ENCODE measurements at places on chromosomes 1 and 21.

DNA sequence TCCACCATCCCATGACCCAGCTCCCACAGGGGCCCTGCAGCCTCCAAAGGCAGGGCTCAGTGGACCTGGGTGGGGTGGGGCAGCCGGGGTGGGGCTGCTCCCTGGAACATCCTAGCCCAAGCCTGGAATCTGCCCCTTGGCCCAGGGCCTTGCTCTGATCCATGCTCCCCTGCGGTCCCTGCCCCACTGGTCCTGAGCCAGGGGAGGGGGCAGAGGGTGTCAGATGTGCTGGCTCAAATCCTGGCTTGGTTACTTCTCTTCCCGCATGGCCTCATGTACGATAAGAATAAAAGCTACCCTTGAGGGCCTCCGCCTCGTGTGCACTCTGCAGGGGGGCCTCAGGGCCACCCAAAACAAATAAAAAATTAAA, 819 bp downstream of the SLC25A34 start:
- DNase-seq: no peak

DNA sequence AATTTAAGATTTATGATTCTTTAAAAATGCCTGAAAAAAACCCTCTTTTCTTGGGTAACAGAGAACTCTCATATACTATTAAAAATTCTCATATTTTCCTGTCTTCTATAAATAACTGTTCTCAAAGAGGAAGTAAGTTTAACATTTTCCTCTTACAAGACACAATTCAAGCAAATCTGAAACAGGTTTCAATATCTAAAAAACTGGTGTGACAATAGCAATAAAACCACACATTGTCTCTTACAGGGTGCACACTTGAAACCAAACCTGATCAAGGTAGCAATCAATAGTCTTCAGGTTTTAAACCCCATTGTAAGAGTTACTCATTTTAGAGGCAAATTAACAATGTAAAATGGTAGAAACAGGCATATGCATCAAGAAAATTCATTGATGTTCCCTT, 28.0 kb downstream of the FUBP1 start:
- DNase-seq: no peak

GRCh38 chr1:63936276-63936675, 162.5 kb downstream of the ROR1 start:
- no peak for DNase-seq

DNA sequence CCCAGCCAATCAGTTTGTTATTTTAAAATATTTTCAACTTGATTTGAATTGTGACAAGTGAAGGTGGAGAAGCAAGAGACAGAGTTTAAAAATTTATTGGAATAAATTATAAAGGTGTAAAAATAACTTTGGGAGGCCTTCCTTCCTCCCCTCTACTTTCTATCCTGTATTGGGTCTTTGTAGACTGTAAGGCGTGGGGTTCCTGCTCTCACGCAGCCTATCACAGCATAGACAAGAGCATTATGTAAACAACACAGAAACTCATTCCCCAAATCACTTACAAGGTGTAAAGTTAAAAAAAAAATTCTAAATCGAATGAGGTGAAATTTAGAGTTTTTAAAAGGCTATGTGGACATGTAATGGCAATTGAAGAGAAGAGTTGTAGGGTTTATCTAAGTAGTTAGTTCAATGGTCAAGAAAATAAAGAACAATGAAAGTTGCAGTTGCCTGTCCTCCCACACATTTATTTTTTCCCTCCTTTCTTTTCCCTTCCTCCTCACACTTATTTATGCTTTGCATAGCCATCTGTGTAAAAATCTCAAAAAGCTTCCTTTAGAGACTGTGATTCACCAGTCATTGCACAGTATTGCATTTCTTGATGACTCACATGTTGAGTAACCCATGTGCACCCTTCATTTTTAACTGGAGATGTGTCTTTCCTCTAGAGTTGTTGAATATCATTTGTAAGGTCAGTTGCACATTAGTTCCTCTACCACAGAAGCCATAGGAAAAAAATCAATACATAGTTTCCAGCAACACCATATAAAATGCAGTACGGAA, 242.2 kb downstream of the PTPRC start:
- DNase-seq: no peak

- no peak for DNase-seq
These were observed 534.6 kb downstream of the SMYD3 start for GRCh38 chr1:245972476-245972875.

DNA sequence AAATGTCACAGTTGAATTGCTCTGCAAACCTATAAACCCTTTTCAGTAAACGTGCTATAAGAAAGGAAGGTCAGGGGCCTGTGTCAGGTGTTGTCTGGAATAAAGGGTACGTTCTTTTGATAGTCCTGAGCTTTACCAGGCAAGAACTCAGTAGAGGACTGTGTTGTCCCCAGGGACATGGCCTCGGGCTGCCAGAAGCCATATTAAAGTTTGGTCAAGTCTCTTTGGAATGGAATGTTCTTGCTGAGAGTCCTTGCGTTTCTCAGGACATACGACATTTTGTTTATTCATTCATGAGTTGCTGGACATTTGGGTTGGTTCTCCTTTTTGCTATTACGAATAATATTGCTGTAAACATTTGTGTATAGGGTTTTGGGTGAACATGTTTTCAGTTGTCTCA, 16.8 kb downstream of the VPS13D start:
- DNase-seq: no peak

DNA sequence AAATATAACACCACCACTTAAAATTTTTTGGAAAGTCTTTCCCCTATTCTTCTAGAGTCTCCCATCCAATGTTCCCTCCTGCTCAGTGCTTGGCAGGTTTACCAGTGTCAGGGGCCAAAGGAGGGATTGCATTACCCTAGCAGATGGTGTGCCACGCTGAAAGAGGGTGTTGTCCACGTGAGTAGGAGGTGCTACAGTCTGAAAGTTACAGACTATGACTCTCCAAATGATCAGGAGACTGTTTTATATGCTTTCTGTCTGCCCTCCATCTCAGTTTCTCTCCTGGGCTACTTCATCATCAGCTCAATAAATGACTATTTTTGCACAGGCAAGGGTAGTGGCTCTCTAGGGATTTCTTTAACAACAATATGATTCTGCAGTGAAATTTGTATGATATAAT, 31.3 kb upstream of the ANGPTL7 start:
- DNase-seq: no peak

DNA sequence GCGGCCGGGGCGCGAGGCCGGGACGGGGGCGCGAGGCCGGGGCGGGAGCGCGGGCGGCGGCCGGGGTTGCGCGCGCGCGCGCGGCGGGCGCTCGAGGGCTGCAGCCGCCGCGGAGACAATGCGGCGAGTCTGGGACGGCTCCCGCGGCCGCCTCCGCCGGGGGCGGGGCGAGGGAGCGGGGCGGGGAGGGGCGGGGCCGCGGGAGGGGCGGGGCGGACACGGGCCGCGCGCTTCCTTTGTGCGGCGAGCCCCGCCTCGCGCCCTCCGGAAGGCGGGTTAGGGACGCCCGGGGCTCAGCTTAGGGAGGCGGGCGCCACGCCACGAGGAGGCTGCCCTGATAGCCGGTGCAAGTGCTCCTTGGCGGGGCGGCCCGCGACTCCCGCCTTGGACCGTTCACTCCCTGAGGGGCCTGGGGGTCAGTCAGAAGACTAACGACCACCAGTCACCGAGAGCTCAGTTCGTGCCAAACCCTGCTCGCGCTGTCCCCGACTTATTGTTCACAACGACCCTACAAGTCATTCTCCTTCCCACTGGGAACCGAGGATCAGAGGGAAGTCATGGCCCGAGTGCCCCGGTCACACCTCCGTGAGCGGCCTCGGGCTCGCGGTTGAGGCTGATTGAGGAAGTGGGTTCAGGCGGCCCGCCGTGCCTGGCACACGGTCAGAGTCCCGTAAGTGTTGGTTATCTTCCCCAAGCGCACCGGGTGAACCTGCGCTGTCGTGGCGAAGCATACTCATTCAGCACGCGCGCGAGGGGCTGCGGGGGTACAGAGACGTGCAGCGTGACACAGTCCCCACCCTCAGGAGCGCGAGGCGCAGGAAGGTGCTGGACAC, 29.1 kb upstream of the A3GALT2 start:
- DNase-seq: peak; percentile 91

GRCh38 chr1:200234938-200235337, 174.9 kb downstream of the ZNF281 start:
- DNase-seq: no peak

DNA sequence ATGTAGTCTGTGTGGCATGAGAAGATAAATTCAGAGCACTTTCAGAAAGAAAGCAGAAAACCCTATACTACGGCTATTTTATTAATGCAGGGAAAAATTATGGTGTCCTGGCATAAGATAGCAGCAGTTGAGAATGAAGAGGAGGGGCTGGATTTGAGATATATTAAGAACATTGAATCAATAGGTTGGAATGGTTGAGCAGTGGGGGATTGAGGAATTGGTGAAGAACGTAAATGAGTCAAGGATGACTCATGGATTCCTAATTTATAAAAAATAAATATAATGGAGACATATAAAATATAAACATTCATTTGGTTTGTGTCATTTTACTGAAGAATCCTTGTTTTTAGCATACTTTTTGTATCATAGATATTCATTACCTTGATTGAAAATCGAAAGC, 234.3 kb upstream of the ADAMTS5 start:
- DNase-seq: no peak

DNA sequence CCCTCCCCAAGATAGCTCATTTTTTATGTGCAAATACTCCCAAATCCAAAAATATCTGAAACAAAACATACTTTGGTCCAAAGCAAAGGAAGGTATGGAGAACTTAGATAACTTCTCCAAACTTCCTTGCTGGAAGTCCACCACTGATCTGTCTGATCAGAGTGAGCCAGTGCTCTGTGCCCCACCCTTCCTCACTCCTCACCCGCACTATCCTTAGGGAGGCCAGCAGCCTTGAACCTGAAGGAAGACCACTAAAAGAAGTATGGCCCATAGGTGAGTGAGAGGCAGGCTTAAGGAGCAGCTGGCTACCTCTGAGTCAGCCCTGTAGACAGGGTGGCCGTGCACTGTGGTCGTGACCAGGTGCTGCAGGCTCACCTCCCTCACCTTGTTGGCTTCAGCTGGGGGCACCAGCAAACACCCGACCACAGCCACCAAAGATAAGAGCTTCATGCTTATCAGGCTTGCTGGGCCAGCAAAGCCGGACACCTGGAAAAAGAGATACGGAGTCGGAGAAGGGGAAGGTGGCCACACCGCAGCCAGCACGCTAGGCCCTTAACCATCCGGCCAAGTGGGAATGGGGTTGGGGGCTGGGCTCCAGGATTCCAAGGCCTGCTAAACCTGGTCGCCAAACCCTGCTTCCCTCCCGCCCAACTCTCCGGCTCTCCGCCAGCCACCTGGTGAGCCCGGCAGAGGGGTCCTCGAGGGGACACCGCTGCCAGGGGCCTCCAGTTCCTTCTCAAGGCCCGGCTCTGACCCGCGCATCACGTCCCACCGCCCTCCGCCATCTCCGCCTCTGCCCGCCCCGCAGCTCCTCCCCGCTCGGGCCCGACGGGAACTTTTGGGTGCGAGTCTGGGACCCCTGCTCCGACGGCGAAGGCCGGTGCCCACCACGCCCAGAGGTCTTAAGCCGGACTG, 543 bp downstream of the TMEM9 start:
- no peak for DNase-seq

GRCh38 chr1:41342774-41343355, 18.4 kb upstream of the FOXO6 start:
- DNase-seq: peak; percentile 36

DNA sequence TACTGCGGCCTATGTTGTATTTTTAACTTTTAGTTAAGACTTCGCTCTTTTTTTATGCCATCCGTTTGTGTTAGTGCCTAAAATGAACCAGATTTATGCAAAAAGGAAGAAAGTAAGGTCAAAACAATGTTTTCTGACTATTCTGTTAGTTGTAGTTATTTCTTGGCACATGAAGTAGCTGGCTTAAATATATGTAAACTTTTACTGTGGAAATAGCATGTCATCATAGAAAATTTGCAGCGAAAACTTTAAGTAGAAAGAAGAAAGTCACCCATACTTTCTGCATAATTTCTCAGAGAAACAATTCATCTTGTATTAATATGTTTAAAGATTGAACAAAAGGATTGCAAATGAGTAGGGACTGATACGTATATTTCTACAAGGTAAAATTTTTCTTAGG, 106.4 kb downstream of the NEK7 start:
- DNase-seq: no peak

- DNase-seq: no peak
These were observed 5.5 kb upstream of the TBX15 start for GRCh38 chr1:118993700-118994026.

GRCh38 chr1:248793592-248793991, 32.1 kb downstream of the SH3BP5L start:
- DNase-seq: no peak

GRCh38 chr1:59752556-59753414, 62.0 kb upstream of the HOOK1 start:
- peak; percentile 62 for DNase-seq

- no peak for DNase-seq
These were observed 600 bp downstream of the CLK2 start for GRCh38 chr1:155272466-155273342.

DNA sequence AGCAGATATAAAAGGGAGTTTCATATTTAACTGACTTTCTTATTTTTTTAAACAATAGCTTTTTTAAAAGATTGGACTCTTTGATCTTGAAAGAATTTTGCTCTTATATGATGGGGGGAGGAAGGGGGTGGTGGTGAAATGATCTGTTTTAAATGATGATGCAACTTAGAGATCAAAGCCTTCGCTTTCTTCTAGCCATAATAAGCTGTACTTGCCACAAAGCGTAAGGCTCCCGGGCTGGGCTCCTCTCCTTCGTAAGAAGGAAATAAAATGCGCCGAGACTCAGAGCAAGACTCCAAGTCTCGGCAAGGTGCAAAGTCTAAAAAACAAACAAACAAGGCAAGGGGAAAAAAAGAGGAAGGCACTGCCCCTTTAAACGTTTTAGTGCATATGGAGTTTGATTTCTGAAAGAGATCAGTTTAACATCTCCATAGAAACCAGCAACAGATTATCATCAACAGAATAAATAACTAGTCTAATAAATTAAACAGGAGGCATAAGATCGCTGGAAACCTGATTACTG, 3.3 kb downstream of the CASZ1 start:
- DNase-seq: no peak

DNA sequence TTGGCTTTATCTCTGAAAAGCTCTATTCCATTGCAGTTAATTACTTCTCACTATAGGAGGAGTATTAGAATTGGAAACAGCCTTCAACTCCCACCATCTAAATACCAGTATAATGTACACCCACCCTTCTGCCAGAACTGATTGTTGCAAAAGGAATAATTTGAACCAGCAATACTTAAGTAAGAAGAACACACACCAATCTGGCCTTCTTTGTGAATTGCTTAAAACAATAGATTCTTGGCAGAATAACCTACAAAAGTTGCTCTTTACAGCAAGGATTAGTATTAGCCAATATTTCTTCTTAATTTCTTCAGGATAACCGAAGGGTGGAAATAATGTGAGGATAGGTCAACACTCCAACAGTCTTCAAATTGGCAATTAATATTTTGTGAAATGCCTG, 54.9 kb upstream of the ADAMTS5 start:
- DNase-seq: no peak

- no peak for DNase-seq
These were observed 161.0 kb downstream of the URB2 start for GRCh38 chr1:229786974-229787610.

DNA sequence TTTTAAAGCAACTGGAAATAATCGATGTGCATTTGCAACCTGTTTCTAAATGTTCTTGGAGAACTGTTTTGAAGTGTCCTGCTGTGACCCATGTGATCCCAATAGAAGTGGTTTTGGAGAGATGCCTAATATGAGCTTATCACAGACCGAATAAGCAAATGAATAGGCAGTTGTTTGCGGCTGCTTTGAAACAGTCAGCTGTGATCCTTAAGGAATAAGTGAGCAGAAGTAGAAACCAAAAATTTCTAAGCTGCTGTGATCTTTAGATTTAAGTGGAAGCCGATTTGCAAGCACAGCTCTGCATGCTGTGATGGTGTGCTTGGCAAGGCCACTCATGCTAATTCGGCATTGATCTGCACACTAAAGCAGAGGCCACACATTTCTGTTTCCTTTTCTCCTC, 329.5 kb upstream of the DUSP10 start:
- no peak for DNase-seq
